ENCODE measurements at places on chromosomes 1 and 21. TPM values are rescaled to one million over a fixed set of nuclear protein-coding genes. Genes with fewer than 3 reads are reported as not detected.

DNA sequence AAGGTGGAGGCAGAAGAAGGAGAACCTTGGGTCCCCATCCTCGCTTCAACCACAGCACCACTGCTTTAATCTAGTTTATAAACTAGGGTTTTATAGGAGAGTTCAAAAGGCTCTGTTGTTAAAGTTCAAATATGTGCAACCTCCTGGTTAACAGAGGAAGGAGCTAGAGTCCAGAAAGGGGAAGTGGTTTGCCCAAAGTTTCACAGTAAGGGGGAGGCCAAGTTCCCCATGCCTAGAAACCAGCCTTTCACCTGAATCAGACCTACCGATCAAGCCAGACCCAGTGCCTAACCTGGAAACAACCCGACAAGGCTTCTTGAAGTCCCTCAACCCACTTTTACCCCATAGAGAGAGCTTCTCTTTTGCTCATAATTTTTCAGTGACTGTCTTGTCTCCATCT, 106.5 kb downstream of the PLPP3 start:
- H3K4me1 ChIP-seq = peaks cover 15% of the 10 kb centered on the region
- no peaks in the 10 kb centered on the region for H3K27me3 ChIP-seq
- no peak for DNase-seq

- no peaks in the 10 kb centered on the region for H3K27me3 ChIP-seq
- peaks cover 97% of the 10 kb centered on the region for H3K36me3 ChIP-seq
- no peaks in the 10 kb centered on the region for H3K4me1 ChIP-seq
- no peak overlapping the region for H3K4me3 ChIP-seq
- H3K27ac ChIP-seq = no peak overlapping the region
These were observed 46.2 kb downstream of the ARHGAP29 start for GRCh38 chr1:94191216-94191615.

- H3K27ac ChIP-seq = no peak overlapping the region
- peaks cover 1% of the 10 kb centered on the region for H3K4me1 ChIP-seq
- no peaks in the 10 kb centered on the region for H3K36me3 ChIP-seq
These were observed 87.7 kb downstream of the ADARB1 start for GRCh38 chr21:45162115-45162514.

The KDF1 gene
- not detected for total RNA-seq
